ENCODE measurements at places on chromosomes 4 and X.

- no peak for DNase-seq
Measured at GRCh38 chrX:25721564-25721963, 416.6 kb upstream of the MAGEB18 start.

DNA sequence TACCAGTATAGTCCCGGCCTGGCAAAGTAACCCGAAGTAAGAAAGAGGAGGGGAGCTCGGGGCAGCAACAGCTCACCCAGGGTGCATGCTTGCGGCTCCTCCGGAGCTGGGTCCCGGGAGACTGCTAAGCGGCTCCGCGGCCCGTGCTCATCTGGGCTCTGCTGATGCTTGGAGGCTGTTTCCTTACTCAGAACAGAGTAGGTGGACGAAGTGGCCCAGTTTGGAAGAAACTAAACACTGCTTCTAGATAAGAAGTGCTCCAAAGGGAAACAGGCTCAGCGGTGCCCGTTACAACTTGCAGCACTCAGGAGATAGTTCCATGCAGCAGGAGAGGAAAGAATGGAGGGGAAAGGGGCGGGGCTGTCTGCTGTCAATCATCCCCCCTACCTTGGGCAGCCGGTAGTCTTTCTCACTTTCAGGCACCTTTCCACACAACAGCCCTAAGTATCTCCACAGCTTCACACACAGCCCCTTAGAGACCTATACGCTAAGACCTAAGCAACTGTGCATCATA is at the start of gene COL4A6:
COL4A6 (minus strand) TSS at position 313 of the 514 bp plus-strand sequence; CDS start at position 87, 226 bp downstream.
- DNase-seq, result no peak

- no peak for DNase-seq
Measured at GRCh38 chrX:84469226-84469625, 33.0 kb downstream of the HDX start.

DNA sequence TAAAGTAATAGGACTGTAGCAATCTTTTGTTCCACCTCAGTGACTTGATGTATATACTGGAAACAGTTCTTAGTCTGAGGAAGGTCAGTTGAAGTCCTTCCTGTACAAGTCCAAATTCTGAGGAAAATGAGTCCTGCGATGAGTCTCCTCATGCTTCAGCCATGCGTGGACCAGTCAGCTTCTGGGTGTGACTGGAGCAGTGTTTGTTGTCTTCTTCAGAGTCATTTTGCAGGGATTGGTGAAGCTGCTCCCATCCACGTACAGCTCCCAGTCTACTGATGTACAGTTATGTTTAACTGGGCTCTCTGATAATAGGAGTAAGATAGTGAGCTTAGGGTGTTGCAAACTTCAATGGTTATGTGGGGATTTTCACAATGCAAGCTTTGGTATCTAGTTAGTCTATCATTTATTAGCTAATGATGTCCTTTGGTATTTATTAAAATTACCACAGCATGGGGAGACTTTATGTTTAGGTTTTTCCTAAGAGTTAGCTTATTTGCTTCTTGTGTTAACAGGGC is 3.4 kb downstream of the UGT2B17 start:
- DNase-seq, result no peak

GRCh38 chr4:95249426-95250021 is 299.2 kb downstream of the UNC5C start:
- DNase-seq, result no peak

GRCh38 chr4:113330200-113330599 is 280.7 kb downstream of the ANK2 start:
- no peak for DNase-seq

DNA sequence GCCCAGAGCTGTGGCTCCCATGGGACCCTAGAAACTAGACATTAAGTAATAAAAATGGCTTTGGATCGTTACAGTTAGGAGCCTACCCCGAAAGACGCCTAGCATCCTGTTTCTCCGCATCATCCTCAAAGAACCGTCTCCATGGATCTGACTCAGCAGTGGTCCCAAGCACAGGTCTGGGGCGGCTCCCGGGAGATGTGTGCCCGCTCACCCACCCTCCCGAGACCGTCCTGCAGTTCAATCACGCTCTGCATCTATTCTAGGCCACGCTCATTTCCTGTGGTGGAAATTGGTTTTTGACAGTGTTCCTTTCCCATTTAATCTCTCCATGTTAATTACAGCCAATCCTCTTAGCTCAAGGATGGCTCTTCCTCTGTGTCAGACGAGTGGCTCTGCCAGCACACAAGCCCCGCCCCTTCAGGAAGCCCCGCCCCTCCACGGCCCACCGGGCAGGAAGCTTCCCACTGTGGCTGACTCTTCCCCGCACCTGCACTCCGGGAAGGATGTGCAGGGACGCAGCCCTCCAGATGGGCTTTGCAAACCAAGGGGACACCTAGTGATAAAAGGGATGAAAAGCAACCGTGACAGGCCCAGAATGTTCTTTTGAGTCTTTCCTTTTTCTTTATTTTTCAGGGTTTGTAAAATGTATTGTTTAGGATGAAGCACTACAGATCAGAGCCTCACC is 34.5 kb upstream of the HELT start:
- DNase-seq, result peak; percentile 47

- DNase-seq, result no peak
Measured at GRCh38 chrX:38271154-38271716, 50.6 kb upstream of the SRPX start.

DNA sequence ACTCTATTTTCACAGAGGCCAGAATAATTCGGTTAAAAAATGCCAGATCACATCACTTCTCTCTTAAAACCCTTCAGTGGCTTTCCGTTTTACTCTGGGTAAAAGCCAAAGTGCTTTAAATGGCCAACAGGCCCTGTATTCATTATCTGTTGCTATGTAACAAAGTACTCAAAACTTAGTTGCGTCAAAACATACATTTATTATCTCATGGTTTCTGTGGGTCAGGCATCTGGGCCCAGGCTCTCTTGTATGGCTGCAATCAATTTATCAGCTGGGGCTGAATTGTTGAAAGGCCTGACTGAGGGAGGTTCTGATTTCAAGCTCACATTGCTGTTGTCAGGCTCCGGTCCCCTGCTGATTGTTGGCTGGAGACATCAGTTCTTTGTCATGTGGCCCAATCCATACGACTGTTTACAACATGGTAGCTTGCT is 72.7 kb upstream of the H2AZ1 start:
- no peak for DNase-seq

- no peak for DNase-seq
Measured at GRCh38 chr4:153522802-153523094, 56.6 kb downstream of the TMEM131L start.
